ENCODE measurements at places on chromosomes 1 and 21.

DNA sequence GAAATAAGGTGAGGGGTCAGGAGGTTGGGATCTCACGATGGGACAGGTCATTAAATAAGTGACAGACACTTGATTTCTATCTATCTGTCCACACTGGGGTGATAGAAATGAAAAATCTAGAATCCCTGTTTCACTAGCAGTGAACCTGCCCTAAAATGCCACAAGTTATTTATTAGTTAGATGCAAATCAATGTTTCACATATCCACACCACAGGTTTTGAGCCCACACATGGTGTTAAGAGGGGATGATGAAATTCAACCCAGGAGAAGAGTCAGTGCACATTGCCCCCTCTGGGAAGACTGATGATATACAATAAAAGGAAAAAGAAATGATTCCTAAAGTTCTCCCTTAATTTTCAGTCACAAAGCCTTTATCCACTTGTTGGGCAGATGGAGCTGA, 10.1 kb upstream of the NTPCR start:
- no peak for DNase-seq

GRCh38 chr1:223083831-223084230, 59.2 kb downstream of the TLR5 start:
- no peak for DNase-seq

DNA sequence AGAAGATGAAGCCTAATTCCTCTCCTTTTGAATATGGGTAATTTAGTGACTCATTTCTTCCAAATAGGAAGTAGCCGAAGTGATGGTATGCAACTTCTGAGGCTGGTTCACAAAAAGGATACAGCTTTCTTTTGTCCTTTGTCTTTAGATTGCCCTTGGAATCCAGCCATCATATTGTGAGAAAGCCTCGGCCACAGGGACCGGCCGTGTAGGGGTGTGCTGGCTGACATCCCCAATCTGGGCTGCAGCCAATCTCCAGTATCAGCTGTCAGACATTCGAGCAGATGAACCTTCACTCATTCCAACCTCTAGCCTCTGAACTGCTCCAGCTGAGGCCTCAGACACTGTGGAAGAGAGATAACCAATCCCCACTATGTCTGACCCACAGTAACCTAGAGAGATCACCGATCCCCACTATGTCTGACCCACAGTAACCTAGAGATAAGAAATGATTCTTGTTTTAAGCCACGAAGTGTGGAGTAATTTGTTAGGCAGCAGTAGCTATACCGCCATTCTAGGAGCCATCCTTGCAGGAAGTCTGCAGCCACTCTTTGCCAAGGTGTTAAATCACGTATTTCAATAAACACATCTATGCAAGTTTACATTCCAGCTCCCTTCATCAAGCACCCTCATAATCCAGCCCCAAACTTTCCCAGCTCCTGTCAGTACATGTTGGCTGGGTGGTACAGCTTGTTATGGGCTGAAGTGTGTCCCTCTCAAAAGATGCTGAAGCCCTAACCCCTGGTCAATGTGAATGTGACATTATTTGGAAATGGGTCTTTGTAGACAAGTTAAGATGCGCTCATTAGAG, 2.9 kb upstream of the DIP2A start:
- no peak for DNase-seq

DNA sequence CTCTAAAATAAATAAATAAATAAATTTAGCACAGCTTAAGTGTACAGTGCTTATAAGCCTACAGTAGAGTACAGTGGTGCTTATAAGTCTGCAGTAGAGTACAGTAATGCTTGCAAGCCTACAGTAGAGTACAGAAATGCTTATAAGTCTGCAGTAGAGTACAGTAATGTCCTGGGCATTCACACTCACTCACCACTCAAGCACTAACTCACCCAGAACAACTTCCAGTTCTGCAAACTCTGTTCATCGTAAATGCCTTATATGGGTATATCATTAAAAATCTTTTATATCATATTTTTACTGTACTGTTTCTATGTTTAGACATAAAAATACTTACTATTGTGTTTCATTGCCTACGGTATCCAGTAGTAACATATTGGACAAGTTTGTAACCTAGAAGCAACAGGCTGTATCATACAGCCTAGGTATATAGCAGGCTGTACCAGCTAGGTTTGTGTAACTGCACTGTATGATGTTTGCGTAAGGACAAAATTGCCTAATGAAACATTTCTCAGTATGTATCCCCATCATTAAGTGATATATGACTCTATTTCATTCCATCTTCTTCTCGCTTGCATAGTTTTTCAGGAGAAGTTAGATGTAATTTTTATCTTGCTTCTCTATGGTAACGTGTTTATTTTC, 14.0 kb upstream of the S100B start:
- DNase-seq: no peak

All from activated CD4-positive, alpha-beta memory T cell treated with anti-CD3 and anti-CD28 coated beads for 36 hours (primary cell).